Hematopoietic multipotent progenitor cell (in vitro differentiated cells): ENCODE measurements at places on chromosomes 2 and 18.

GRCh38 chr2:29363111-29363510, 247.9 kb downstream of the CLIP4 start:
- DNase-seq: no peak

- DNase-seq: no peak
Observed at GRCh38 chr18:2967820-2968219, 45.1 kb downstream of the LPIN2 start.

DNA sequence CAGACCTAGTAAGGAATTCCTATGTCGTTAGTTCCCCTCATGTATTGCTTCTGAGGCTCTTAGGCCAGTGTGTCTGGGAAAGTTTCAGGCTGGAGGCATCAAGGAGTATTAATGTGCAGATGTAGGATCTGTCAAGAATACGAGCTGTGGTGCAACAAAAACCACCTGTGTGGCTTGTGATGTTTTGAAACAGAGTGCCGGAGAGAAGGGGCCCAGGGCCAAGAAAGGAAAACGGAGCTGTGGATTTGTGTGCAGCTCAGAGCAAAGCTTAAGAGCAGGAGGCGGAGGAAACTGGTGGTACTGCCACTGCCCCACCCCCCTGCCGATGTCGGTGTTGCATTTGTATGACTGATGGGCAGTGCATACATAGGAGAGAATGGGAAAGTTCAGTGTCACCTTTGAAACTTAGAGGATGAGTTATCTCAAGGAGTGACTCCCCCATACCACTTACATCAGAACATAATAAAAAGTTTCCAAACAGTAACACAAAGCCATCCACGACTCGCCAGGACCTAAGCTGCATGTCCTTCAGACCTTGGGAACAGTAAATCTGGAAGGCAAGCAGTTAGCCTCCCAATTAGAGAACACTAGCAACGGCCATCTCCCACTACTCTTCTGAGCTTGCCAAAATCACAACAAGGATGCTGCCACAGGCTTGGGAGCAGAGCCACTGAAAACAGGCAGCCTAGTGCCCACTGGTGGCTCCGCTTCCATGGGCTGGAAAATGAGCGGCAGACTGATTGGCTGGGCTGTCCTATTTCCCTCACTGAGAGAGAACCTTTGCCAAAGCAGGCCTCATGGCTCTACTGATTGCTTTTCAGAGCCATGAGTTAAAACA, 152.7 kb upstream of the NT5C1B start:
- no peak for DNase-seq

DNA sequence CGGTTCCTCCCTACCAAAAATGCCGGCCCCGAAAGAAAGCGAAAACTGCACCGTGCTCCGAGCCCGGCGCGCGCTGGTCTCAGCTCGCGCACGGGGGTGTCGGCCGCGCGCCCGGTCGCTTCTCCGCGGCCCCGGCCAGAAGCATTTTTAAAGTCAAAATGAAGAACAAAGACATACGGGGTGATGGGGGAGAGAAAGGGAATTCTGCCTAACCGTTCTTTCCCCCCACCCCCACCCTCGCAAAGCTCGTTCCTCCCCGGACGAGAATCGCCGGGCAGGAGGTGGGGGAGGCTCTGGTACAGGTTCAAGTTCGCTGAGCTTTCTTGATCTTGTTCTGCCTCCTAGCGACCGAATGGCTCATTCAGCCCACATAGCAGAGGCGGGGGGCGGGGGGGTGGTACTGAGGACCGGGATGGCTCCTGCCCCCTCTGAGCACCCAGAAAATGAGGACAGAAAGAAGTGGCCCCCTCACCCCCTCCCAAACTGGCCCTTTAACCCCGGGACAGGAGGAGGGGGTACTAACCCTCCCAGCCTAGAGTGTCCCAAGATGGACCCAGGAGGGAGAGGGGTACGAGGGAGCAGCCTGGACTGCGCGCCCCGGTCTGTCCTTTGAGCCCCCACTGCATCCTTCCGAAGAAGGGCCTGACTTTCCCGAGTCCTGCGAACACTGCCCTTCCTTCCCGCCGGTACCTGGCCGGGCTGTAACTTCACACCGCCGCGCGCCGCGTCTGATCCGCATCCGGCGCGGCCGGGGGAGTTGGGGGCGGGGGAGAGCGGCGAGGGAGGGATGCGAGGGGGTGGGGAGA, 3.1 kb downstream of the BCL11A start:
- DNase-seq: peak; percentile 91

- DNase-seq: no peak
Observed at GRCh38 chr18:49563701-49564517, 2.1 kb downstream of the LIPG start.

DNA sequence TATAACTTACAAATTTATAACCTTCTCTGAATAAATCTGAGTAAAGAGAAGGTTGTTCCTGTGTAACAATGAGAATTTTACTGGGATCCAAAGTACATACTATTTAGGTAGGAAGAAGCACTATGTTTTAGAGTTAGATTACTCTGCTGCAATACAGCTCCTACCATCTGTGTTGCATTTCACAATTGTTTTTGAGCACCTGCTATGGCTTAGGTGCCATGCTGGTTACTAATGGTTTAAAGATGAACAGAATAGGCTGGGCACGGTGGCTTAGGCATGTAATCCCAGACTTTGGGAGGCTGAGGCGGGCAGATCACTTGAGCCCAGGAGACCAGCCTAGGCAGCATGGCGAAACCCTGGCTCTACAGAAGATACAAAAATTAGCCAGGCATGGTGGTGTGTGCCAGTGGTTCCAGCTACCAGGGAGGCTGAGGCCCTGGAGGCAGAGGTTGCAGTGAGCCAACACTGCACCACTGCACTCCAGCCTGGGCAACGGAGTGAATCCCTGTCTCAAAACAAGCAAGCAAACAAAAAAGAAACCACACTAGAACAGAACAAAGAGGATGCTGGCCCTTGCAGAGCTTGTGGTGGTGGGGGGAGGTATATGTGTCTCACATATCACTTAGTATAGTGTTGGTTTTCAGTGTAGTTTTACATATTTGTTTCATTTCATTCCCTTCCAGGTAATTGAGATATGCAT, 56.7 kb downstream of the SPTBN1 start:
- no peak for DNase-seq

GRCh38 chr2:130874512-130874911, 37.8 kb downstream of the ARHGEF4 start:
- no peak for DNase-seq

DNA sequence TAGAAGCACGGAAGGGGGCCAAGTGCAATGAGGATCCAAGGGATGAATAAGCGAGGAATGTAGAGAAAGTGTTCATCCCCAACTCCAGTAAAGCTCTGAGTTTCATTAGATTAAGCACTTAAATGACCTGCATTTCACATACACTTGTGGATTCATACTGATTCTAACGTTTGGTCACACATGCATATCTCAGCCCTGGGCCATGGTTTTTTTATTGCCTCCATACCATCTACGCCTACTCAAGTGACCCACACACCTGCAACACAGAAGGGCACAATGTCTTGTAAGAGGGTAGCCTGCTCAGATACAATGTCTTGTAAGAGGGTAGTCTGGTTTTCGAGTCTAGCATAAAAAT, 566 bp upstream of the MRPS5 start:
- no peak for DNase-seq

- no peak for DNase-seq
Observed at GRCh38 chr2:479031-479430, 191.1 kb upstream of the ALKAL2 start.

DNA sequence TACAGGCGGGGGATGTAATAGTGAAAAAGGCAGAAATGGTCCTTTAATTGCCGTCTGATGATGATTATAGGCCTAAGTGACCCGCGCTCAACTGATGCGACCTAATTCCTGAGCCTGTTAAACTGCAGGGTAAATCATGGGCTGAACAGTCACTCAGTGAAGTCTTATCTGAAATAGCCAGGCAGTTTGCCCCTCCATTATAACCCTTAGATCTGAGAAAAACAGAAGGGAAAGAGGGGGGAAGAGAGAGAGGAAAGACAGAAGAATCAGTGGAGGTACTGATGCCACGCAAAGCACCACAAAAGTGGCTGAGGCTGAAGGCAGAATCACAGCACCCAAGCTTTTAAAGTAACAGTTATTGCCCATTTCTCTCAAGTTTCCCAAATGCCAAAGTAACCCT, 73.1 kb upstream of the DNMT3A start:
- DNase-seq: no peak

- no peak for DNase-seq
Observed at GRCh38 chr2:104538077-104538476, 315.8 kb upstream of the POU3F3 start.

DNA sequence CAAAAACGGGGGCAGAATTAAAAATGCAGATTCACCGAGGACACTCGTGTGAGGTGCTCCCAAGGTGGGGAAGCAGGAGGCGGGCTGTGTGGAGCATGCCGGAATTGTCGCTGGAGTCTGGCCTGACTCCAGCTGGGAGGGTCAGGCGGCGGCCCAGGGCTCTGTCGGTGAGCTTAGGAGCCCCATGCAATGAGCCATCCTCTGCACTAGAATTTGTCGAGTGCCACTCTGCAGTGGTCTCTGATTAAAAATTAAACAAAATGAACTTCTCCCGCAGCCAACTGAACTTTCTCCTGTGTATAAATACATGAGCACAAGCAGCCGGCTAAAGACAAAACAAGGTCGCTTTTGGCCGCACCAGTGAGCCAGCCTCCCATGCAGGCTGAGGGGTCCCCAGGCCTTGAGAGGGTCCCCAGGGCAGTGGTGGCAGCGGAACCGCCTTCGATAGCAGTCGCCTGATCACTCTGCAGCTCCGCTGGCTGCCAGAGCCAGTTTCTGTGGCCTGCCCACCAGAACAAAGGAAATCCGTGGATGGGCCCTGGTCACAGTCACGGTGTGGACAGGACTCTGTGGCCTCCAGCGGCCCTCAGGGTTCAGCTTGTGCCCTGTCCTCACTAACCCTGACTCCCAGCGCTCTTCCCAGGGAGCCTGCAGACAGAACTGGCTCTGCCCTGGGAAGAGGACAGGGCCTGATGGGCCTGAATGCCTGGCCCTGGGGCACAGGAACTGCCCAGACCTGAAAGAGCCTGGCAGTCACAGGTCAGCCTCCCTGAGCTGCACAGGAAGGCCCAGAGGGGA, 201.3 kb downstream of the EIPR1 start:
- no peak for DNase-seq

DNA sequence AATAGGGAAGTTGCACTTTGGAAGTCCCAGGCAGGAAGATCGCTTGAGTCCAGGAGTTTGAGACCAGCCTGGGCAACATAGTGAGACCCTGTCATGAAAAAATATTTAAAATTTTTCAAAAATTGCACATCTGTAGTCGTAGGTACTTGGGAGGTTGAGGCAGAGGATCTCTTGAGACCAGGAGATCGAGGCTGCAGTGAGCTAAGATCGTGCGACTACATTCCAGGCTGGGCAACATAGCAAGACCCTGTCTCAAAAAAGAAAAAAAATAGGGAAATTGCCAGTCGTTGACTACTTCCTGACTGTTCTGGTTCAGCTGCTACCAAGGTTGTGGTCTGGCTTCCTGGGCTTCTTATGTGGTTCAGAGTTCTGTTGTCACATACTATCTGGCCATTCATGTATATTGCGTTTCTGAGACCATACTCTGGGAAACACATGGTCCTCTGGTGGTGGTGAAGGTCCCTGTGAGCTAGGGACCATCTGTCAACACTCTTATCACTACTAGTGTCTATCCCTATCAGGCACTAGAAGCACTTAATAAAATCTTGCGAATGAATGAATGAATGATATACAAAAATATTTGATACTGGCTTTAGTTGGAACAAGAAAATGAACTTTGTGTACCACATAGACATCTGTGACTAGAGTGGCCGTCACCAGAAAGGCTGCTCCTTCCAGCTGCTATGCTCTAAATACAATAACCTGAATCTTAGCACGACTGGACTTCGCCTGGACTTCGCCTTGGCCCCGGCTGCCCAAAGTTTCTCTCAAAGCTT, 861 bp upstream of the KLHL23 start:
- DNase-seq: no peak

DNA sequence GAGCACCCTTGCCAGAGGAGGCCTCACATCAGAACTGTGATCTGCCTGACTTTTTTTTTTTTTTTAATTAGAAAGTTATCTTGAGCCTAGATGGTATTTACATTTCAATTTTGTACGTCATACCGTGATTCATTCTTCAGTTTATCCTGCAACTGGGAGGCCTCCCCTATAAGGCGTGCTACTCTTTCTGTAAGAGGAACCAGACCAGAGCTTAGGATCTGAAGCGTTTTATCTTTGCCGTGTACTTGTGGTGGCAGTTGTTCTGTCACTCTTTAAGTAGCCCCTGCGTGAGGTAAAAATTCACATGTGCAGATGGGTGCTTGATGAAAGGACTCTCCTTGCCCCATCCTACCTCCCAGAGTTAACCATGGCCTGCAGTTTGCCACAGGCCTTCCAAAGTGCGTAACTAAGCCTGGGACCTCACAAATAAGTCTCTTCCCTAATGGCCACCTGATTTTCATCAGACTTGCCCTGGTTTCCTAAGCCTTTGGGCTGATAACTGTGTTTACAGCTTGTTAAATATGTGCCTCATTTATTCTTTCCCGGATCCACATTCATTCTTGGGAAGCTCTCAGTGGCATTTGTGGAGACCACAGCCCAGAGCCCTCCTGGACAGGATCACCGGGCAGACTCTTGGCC, 96.0 kb downstream of the MTCL1 start:
- no peak for DNase-seq

- no peak for DNase-seq
Observed at GRCh38 chr2:217064234-217065011, 204.6 kb upstream of the TNP1 start.

GRCh38 chr2:128646691-128647090, 328.0 kb upstream of the HS6ST1 start:
- no peak for DNase-seq

- DNase-seq: no peak
Observed at GRCh38 chr2:22894761-22895160, 490.2 kb upstream of the KLHL29 start.

DNA sequence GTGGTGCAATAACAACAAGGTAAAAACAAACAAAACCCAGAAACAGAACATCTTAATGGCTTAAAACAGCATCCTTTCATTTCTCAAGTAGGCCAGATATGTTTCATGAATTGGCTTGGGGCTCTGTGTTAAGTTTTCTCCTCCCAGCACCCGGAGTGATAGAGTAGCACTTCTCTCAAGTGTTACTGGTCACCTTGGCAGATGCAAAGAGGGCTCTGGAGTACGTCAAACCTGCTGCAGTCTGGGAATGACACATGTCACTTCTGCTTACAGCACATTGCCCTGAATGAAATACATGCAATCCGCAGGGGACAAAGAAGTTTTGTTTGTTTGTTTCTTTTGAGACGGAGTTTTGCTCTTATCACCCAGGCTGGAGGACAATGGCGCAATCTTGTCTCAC, 639.3 kb downstream of the CNTNAP5 start:
- no peak for DNase-seq

- DNase-seq: no peak
Observed at GRCh38 chr2:239294571-239295054, 106.2 kb downstream of the HDAC4 start.

DNA sequence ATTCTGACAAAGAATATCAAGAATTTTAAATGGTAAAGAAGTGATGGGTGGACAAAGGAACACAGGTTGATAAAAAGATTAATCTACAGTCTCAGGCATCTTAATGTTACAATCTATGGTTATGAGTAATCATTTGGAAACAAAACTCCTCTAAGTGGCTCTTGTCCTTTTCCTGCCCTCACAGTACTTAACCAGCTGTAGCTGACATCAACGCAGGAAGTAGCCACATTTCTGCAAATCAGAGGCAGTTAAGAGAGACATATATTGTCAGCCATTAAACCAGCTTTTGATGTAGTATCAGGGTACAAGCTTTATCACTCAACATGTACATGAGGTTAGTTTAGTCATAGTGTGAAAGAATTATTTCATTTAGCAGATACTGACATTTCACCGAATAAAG, 244.6 kb downstream of the NR4A2 start:
- no peak for DNase-seq
